ENCODE measurements at places on chromosomes 2 and 18. TPM values are rescaled to one million over a fixed set of nuclear protein-coding genes. Genes with fewer than 3 reads are reported as not detected.

The YIPF4 gene
- 16.2 TPM for total RNA-seq

The OR6B2 gene
- total RNA-seq, result not detected

The RNF152 gene
- total RNA-seq, result 21.4 TPM

The TMEM247 gene
- total RNA-seq, result not detected

The FIGN gene
- total RNA-seq, result 1.3 TPM

The SERPINB4 gene
- total RNA-seq, result not detected

The ASIC4 gene
- not detected for total RNA-seq

The MALL gene
- 2.1 TPM for total RNA-seq

The CYP1B1 gene
- total RNA-seq, result 157 TPM

The CCT7 gene
- total RNA-seq, result 166 TPM

The DNAJC5G gene
- total RNA-seq, result not detected

The FAP gene
- 195 TPM for total RNA-seq

The COL4A3 gene
- total RNA-seq, result not detected

The RFX8 gene
- 6.8 TPM for total RNA-seq

The MROH2A gene
- not detected for total RNA-seq

The CYTIP gene
- total RNA-seq, result not detected

The MXD1 gene
- 4.7 TPM for total RNA-seq

The GRHL1 gene
- 0.36 TPM for total RNA-seq

The SULT1C2 gene
- total RNA-seq, result under 0.01 TPM

The CTAGE1 gene
- total RNA-seq, result not detected

The ZAP70 gene
- total RNA-seq, result not detected

The SLC25A52 gene
- not detected for total RNA-seq

The MAPRE2 gene
- total RNA-seq, result 20.8 TPM

The KLHL41 gene
- total RNA-seq, result 0.97 TPM

The GPBAR1 gene
- 0.24 TPM for total RNA-seq

The BMPR2 gene
- total RNA-seq, result 42.6 TPM

The NAT8 gene
- total RNA-seq, result not detected

The RBKS gene
- 1.3 TPM for total RNA-seq

The UGT1A1 gene
- total RNA-seq, result not detected

The NCL gene
- total RNA-seq, result 95.8 TPM

The C2orf69 gene
- total RNA-seq, result 13.8 TPM

The UGT1A8 gene
- total RNA-seq, result not detected

The IL18R1 gene
- 1.3 TPM for total RNA-seq

The ESCO1 gene
- 12.0 TPM for total RNA-seq

The HOXD8 gene
- total RNA-seq, result 25.5 TPM

The GALNT13 gene
- 0.12 TPM for total RNA-seq

The SAP130 gene
- total RNA-seq, result 12.2 TPM

The TMEM163 gene
- total RNA-seq, result 0.12 TPM

The RAB31 gene
- 53.4 TPM for total RNA-seq
